Iris pigment epithelial cell (primary cell): ENCODE measurements at places on chromosomes 2 and 18.
A peak's percentile ranks its signal among the peaks of the same experiment; 100 is the strongest.

DNA sequence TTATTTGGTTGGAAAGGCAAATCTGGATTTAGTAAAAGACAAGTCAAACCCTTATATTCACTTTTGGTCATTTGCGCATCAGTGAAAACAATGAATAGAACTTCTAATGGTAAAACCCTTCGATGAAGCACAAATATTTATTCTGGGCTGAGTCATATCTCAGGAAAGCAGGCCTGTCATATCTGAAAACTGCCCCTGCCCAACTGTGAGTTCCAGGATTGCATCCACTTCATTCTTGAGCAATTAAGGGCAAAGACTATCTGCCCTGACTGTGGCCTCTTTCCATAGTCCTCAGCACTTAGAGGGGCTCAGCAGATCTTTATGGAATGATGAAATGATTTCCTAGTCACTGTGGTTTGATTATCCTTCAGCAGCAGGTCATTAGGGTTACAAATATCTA lies 795.2 kb upstream of the ID2 start:
- DNase-seq, result no peak

DNA sequence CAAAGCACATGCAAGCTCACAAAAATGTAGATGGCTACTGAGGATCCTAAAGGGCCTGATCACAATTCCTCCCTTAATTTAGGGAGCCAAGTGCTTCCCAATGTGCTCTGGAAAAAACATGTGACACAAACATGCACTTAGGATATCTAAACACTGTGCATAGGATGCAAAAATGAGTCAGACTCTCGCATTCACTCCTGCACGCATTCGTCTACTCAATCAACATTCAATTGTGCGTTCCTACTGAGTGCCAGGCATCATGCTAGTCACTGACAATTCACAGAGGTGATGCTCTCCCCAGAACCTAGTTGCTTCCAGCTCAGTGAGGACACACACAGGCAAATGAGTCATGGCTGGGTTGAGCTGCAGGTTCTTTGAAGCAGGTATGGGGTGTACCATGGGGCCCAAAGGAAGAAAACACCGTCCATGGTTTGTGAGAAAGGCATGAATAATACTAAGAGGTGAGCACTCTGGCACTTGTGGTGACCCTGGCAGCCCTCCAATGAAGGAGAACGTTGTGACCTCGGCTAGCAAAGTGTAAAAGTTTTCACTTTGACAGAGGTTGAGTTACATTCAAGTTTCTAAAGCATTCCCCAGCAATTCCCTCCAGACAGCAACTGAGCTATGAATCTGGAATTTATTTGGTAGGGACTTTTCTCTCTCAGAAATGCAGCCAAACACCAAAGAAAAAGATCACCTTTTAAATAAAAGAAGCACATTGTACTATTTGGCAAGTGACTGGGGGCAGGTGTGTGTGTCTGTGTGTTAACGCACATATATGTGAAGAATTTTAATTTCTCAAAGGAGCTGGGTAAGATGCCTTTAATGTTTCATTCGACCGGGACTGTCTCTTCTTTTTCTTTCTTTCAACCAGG lies 173.3 kb downstream of the ALPK2 start:
- DNase-seq, result peak; percentile 18

GRCh38 chr2:129248198-129248597 lies 731.3 kb upstream of the RAB6C start:
- DNase-seq, result no peak

DNA sequence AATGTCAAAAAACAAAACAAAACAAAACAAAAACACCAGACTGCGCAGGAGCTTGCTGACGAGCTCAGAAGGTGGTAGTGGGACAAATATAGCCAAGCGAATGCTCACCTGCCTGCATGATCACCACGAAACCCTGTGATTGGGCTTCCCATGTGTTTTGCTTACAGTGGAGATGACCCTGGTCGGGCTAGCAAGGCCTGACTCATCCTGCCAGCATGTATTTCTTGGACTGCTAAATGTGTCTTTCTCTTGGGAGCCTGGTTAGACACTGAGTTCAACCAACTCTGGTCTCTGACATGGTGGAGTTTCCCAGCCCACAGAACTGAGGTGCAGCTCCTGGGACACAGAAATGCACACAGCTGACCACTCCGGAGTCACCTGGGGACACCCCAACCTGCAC lies 30.7 kb upstream of the DUSP2 start:
- DNase-seq, result peak; percentile 82

DNA sequence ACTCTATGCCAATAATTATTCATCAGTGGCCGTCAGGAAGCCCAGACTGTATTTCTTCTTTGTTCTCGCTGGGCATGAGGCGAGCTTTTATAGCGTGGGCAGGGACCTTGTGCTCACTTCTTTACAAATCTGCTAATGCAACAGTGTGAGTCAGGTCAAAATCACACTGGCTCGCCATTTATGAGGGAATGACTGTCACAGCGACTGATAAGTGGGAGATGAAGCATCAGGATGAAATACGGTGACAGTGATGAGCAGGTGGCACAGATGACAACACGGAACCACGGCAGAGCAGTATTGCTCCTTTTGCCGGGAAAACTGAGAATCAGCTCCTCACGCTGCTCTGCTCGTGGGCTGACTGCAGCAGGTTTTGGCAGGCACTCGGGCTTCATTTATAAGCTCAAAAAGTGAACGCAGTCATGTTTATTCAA lies 20.5 kb downstream of the TYMS start:
- DNase-seq, result no peak

GRCh38 chr18:79050005-79050404 lies 19.2 kb upstream of the ATP9B start:
- DNase-seq, result no peak

DNA sequence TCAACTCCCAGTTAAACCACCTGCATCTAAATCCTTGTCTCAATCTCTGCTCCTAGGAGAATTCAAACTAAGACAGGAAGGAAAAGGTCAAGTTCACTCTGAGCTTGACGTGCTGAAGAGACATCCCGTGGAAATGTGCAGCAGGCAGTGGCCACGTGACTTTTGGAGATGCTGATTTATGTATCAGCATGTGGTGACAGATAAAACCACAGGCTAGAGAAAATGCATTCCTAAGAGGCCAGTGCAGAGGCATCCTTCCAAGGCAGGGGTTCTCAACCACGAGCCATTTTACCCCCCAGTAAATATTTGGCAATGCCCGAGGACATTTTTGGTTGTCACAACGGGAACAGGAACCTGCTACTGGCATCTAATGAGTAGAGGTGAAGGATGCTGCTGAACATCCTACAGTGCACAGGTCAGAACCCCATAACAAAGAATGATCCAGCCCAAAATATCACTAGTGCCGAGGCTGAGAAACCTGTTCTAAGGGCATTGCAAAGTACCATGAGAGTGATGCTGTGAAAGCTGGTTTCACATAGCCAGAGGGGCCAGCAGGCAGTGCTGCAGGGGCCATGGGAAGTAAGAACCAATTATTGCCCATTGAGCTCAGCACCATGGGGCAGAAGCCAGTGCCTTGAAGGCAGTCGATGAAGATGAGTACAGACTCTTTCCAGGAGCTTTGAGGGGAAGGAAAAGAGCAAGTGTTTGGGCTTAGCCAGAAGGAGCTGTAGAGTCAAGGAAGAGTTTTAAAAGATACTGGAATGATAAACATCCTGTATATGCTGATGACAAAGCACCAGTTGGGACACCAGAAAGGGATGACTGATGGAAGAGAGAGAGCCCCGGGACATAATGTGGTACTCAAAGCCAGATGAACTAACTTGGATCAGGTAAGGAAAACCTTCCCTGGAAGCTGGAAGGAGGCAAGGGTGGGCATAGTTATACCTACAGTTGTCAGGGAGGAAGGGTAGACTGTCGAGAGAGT lies 174.6 kb downstream of the HAUS1 start:
- peak; percentile 82 for DNase-seq

GRCh38 chr18:13525381-13526029 lies 200.9 kb downstream of the FAM210A start:
- DNase-seq, result no peak

DNA sequence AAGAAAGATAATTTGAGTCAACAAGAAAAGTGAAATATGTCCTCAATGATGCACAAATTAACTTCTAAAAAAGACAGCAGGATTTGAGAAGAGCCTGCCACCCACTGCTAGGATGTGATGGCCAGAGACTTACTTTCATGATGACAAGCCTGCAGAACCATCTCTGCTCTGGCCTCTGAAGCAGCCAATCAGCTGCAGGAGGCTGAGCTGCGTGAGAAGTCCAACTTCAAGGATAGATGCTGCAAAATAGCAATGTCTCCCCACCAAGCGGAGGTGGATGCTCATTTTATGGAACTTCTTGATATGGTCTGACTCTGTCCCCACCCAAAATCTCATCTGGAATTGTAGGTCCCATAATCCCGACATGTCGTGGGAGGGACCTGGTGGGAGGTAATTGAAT lies 53.1 kb downstream of the CYRIA start:
- DNase-seq, result no peak

DNA sequence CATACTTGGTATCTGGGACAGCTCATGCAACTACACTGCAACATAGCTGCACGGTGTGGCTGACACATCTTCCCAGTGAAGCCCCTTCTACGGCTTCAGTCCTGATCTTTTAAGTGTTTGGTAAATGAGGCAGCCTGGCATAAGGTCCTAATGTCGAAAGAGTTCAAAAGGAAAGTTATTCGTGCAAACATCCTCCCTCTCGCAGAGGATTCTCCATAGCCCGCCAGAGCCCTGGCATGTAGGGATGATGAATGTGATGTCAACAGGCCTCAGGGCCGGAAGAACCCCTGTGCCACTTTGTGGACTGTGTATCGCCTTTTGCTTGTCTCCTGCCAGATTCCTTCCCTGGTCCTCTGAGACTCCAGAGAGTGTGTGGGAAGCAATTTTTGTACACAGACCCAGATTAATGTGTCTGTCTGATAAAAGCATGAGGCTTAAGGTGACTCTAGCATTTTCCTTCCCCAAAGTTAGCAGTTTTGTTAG lies 88.5 kb downstream of the SOCS6 start:
- no peak for DNase-seq

- peak; percentile 67 for DNase-seq
Measured at GRCh38 chr2:27095745-27096651, 9.4 kb downstream of the KHK start.

DNA sequence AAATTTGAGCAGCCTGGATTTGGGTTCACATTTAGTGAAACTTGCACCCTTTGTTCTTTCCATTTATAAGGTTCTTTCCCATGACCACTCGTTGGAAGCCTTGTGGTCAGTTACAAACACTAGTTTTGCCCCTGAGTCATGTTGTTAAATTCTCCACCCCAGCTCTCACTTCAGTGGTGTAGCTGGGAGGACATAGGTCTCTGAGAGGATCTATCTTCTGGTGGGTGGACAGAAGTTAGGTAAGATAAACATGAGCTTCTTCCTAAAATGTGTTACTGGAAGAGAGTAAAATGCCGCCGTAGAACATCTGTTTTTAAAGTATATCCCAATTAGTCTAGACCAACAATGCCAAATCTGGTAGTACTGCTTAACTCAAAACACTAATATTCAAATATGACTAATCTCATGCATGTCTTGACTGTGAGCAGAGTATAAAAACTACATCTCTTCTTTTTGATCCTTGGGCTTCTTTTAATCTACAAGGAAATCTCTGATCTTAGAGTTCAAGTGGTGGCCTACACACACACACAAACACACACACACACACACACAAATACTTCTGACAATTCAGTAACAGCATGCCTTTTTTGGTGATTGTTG lies 162.6 kb upstream of the FN1 start:
- peak; percentile 87 for DNase-seq

- DNase-seq, result no peak
Measured at GRCh38 chr2:50480507-50480906, 551.4 kb downstream of the NRXN1 start.

- no peak for DNase-seq
Measured at GRCh38 chr2:184402381-184402780, 195.9 kb upstream of the ZNF804A start.

GRCh38 chr2:10427618-10427949 lies 20.5 kb downstream of the ODC1 start:
- DNase-seq, result peak; percentile 34

DNA sequence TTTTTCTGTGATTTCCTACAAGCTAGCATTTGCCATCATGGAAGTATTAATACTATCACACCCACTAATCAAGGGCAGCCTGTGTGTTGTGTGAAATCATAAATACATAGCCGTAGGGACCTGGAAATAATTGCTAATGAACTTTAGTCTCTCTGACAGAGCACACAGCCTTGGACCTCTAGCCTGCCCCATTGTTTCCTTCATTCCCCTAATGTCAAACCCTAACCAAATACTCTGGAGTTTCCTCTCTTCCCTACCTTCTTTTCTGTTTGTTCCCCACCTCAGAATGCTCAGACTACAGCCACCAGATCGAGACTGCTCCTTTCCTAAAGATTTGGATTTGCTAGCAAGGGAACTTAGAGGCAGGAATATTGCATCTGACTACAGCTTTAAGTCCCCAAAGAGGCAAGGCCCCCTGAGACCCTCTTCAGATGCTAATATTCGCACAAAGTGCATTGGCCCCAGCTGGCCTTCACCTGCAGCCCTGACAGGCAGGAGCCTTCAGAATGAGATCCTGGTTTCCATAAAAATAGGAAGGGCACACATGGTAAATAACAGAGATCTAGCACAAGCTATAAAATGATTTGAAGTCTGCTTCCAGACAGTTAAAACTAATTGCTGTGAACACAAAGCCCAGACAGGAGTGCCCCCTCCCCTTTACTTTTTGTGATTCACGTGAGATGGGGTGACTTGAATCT lies 279.2 kb upstream of the DCC start:
- DNase-seq, result no peak

- no peak for DNase-seq
Measured at GRCh38 chr2:71353248-71353647, 21.7 kb downstream of the ZNF638 start.

GRCh38 chr2:97861177-97861576 lies 134.6 kb downstream of the TMEM131 start:
- DNase-seq, result no peak

DNA sequence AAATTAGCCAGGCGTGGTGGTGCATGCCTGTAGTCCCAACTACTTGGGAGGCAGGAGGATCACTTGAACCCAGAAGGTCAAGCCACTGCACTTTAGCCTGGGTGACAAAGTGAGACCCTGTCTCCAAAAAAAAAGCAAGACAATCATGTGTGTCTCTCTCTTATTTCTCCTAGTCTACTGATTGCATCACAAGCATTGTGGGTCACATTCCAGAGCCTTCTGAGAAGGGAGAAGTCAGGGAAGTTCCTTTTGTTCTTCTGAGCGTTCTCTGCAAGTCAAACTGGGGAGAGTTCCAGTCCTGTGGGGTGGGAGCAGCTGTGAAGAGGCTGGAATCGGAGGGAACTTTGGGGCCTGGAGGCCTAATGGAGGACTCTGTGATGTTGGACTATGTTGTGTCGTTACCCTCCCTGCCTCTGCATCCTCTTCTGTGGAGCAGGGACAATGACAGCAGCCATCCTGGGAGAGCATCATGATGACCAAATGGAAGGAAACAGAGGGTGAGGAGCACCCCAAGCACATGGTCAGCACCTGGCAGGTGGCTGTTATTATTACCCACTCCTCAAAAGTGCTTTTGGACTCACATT lies 115.4 kb downstream of the MRO start:
- DNase-seq, result peak; percentile 7

- no peak for DNase-seq
Measured at GRCh38 chr18:37937287-37937686, 371.7 kb upstream of the CELF4 start.

- peak; percentile 36 for DNase-seq
Measured at GRCh38 chr2:164771897-164772296, 69.7 kb downstream of the COBLL1 start.

- peak; percentile 96 for DNase-seq
Measured at GRCh38 chr2:233387667-233388528, 33.6 kb downstream of the DGKD start.
